Stimulated activated naive CD4-positive, alpha-beta T cell treated with Interleukin-2 at 50 U/mL for 16 hours (primary cell): ENCODE measurements at places on chromosomes 1 and 21.

DNA sequence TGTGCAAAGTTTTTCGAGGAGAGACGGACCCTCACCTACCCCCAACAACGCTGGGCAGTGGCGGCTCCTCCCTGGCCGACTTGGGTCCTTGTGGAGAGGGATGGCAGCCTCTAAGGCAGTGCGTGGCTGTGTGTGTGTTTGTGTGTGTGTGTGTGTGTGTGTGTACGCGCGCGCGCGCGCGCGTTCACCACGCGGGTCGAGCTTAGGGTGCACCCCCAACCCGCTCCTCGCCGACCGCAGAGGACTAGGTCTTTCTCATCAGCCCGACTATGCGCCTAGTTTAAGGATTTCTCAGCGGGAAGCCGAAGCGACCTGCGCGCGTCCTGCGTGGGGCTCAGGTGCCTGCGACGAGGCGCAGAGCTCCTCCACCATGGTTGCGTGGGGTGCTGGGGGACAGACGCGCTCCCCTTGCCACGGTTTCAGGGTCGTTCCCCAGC, 940 bp downstream of the SOX13 start:
- DNase-seq, result no peak

DNA sequence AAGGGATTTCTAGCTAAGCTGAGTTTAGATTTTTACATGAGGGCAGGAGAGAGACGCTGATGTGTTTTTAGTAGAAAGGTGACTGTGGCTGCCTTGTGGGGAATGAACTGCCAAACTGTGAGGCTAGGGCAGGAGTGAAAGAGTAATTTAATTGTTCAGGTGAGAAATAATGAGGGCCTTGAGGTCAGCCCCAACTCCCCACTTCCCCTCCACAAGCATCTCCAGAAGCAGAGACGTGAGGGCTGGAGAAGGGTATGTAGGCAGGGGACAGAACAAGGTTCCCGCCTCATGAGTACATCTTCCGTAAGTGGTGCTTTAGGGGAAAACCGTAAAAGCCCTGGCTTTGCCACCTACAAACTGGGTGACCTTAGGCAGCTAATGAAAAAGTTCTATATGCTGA, 70.8 kb downstream of the WARS2 start:
- no peak for DNase-seq

DNA sequence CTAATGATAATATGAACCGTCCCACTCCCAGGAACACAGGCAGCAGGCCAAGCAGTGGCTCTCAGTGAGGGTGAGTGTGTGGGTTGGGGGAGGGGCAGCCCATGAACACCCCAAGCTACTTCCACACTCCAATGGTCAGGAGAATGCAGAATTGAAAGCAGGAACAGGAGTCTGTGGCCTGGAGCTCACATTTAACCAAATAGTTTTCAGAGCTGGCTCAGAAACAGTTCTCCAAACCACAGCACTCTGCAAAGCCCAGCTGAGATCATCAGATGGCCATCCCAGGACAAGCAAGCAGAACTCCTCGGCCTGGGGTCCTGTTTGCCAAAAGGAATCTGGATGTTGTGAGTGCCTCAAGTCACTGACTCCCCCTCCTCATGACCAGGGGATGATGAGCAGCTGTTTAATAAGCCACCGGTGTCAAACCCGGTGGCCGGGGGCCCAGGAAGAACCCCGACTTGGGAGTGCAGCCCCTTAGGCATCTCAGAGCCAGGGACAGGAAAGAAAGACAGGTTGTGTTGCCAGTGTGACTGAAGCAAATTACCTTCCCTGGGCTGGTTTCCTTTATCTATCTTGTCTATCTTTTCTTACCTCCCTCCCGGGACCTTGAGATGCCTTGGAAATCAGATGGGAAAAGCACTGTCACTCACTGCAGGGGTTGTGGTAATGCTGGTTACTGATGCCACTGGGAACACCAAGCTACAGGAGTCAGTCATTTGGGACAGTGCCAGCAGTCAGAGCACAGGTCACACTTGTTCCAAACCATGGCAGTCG, 20.4 kb downstream of the DEGS1 start:
- DNase-seq, result no peak

DNA sequence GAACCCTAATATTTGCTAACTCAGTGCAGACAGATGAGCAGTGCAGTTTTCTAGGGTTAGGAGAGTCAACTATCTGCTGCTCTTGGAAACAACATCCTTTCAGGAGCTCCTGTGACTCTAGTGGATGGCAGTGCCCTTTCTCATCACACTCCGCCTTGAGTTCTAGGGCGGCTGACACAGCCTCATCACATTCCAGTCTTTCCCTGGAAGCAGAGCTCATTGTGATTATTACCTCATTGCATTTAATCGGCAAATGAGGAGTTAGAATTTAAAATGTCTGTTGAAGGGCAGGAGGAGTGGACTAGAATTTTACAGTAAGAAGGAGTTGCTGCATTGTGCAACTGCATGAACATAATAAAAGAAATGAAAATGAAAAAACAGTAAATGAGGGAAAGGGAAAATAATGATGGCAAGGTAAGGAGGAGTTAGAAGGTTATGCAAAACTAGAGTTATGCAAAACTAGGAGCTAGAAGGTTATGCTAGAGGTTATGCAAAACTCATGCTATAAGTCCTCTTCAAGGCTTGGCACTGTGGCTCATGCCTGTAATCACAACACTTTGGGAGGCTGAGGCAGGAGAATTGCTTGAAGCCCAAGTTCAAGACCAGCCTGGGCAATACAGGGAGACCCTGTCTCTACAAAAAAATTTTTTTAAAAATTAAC, 6.9 kb upstream of the PTGFRN start:
- no peak for DNase-seq

DNA sequence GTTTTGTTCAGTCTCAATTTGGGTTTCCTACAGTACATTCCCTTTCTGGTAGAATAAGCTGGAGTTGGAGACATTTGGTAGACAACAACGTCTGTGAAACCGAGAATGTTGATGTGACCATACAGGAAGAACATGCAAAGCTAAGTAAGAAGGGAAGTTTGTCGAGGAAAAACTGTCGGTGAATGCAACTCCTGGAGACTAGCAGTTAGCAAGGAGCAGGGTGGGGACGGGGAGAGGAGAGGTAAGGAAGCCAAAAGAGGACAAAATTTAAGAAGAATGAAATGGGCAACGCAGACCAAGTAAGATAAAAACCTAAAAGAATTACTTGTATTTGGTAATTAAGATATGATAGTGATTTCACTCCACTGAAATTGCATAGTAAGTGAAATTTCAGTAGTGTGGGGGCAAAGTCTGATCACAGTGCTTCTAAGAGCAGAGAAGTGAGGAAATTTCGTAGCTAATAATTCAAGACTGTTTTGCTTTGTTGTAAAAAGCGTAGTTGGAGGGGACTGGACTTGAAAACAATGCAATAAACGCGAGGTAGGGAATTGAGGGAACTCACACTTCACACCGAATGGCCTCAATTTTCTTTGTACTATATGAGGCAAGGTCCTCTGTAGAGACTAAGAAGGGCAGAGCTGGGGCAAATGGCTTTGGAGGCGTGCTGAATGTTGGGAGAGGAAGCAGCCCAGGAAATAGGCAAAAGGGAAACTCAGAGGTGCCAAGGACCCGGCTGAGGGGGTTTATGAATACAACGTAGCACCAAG, 787 bp upstream of the GIPC2 start:
- no peak for DNase-seq

GRCh38 chr1:48776393-48777218, at the start of gene BEND5:
BEND5 (minus strand) TSS chr1:48776891; CDS start chr1:48776831, 60 bp downstream.
- no peak for DNase-seq

DNA sequence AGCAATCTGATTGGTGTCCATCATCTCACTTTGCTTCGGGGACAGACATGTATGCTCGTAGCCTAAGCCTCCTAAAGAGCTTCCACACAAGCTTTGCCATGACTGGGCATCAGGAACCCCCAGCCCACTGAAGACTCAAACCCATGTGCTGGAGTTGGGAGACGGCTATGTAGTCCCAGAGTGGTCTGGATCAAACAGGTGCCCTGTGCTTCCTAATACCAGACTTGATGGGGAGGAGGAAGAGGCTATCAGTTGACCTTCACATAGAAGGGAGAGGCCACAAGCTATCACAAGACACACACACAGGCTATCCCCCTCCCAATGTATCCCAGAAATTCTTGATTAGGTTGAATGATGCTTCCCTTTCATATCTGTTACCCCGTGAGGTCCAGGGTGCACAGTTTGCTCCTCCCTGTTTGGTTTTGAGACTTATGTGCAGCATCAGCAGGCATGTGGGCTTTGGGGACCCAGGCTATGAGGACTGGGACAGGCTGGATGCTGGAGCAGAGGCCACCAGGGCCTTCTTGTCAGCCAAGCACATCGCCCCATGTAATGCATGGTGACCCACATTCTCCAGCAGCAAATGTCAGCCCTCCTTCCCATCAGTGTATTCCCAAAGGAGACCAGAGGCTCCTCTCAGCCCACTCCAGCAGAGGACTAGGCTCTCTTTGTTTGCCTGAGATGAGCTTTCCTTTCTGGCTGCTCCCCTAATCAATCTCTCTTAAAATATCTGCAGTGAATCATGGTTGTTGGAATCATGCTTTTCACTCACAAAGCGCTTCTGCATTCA, 159.8 kb downstream of the GRIK3 start:
- DNase-seq, result no peak

DNA sequence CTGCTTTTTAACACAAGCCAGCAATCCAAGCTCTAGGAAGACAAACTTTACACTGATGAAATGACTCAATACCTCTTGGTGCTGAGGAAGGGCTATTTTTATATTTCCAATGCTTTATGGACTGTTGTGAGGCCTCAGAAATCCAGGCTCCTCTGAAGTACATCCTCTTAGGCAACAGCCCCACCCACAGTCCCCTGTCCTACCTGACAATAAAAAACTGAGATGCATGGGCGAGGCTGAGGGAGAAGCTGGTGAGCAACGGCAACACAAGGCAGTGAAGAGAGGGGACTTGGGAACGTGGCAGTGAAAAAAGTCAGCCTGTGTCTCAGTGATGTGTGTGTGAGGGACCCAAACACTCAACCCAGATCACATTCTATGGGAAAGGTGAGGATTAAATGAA, 10.1 kb upstream of the CPT2 start:
- DNase-seq, result no peak

DNA sequence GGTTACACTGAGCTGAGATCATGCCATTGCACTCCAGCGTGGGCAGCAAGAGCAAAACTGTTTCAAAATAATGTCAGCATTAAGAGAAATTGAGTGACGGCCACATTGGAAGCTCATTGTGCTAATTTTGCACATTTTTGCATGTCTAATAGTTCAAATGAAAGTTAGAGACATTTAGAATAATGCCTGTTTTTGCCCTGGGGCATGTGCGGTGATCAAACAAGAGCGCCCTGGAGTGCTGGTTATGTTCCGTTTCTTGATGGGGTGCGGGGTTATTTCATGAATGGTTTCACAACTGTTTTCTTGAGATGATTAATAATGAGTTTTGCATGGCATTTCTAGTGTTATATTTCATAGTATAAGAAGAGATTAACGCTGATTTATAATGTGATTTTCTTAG, 13.1 kb downstream of the OR2T11 start:
- no peak for DNase-seq

DNA sequence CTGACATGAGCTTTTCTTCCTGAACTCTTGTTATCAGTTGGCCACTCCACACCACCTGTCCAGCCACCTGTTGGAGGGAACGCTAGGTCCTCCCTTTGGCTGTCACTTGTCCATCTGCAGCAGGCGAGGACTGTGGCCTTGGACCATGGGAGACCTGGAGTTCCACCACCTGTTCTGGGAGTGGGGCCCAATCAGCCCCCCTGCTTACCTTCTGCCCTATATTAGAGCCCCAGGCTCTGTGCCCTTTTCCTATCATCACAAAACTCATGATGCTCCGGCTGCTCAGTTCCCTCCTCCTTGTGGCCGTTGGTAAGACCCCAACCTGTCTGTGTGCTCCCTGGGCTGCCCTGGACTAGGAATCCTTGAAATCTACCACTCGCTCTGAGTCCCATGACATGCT, at the start of gene CELA3A:
CELA3A (plus strand) TSS at position 249 of the 400 bp plus-strand sequence; CDS start at position 267, 18 bp downstream.
- no peak for DNase-seq

DNA sequence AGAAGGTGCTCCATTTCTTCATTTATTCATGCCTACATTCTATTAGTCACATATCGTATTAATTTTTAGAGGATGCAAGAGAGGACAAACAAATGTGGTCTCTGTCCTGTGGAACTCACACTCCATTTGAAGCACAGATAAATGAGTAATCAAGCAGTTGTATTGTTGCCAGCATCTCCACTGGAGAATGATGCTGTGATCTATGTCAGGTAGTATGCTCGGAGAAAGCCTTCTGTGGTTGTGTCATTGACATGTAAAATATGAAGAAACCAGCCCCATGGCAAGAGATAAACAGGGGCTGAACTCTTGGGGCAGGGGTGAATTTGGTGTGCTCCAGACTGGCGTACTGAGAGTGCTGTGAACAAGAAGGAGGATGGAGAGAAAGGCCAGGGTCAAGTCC, 101.2 kb downstream of the FASLG start:
- no peak for DNase-seq

DNA sequence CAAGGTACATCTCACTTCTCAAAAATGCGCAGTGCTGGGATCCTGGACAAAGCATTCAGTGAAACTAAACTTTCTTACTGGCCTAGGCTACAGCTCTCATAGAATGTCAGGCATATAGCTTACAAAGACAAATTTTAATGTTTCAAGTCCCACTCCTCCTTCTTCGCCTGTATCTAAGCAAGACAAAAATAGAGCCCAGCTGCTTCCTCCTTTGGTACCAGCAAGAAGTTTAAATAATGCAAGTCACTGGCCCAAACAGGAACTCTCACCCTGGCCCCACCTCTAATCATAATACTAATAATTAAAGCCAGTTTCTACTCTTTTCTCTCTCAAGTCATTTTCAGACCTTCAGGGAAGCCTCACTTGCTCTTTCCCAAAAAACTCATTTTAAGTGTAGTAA, 1267.9 kb downstream of the MRPL39 start:
- DNase-seq, result no peak

DNA sequence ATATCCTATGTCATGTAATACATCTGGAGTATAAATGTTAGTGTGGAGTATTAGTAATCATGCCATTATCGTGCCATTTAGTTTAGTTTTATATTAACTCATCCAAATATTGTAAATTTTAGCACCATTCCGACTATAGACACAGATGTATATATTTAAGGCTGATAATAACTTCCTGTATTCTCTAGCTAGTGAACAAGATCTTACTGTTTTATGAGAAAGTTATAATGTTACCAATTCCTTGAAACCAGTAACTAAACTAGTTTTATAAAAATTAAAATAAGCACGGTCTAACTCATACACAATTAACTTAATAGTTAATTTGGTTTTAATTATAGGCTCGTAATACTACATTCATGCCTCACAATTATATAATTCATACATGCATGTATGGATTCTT, 808.6 kb downstream of the USP25 start:
- DNase-seq, result no peak
